ENCODE measurements at places on chromosomes 6 and 20. TPM values are rescaled to one million over a fixed set of nuclear protein-coding genes. Genes with fewer than 3 reads are reported as not detected.

PTGIS gene
- 41.0 TPM for total RNA-seq

PGC gene
- total RNA-seq: 3.2 TPM

PRDM13 gene
- not detected for total RNA-seq

ZNFX1 gene
- 36.3 TPM for total RNA-seq
